ENCODE measurements at places on chromosomes 3 and 15. TPM values are rescaled to one million over a fixed set of nuclear protein-coding genes. Genes with fewer than 3 reads are reported as not detected.

GRCh38 chr3:46812237-46812791 is 50.9 kb downstream of the MYL3 start:
- H3K4me3 ChIP-seq, result peak overlapping the region; percentile 45
- H3K36me3 ChIP-seq, result no peaks in the 10 kb centered on the region
- peak; percentile 87 for DNase-seq
- no peak overlapping the region for H3K27ac ChIP-seq
- H3K27me3 ChIP-seq, result peaks cover 6% of the 10 kb centered on the region

Gene WDR49
- not detected for total RNA-seq

DNA sequence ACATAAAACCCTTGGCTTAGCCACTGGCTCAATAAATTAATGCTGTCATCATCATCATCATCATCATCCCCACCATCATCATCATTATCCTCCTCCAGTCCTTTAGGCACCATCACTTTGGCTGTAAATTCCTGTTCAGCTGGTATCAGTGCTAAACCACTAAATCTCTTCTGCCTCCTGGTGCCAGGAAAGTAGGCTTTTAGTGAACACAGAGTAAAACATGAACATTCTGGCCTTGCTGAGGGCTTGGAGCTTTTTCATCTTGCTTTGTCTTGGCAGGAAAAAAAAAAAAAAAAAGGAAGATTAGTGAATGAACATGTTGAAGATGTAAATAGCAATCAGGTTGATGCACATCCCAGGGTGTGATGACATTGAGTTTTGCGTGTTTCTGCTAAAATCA is 67.3 kb upstream of the EIF1B start:
- no peaks in the 10 kb centered on the region for H3K27me3 ChIP-seq
- H3K4me1 ChIP-seq, result no peaks in the 10 kb centered on the region
- no peak for DNase-seq
- H3K36me3 ChIP-seq, result no peaks in the 10 kb centered on the region
- H3K4me3 ChIP-seq, result no peak overlapping the region

GRCh38 chr3:149648525-149648924 is 9.3 kb downstream of the WWTR1 start:
- no peaks in the 10 kb centered on the region for H3K4me1 ChIP-seq
- peaks cover 25% of the 10 kb centered on the region for H3K27me3 ChIP-seq
- H3K36me3 ChIP-seq, result no peaks in the 10 kb centered on the region
- no peak for DNase-seq
- H3K4me3 ChIP-seq, result no peak overlapping the region

DNA sequence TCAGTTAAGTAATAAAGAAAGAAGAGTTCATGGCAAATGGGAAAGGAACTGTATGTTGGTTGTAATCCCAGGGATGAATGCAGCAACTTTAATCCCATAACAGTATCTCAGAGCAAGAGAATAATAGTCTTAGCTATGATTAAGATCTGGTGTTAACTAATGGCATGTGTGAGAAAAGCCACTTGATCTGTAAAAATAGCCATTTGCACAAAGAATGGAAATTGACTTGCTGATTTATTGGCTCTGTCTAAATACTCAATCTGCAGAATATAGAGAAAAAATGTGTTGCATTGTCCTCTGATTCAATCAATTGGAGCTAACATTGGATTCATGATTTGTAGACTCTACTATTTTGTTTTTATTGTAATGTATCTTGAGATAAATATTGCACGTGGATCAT is 987.0 kb downstream of the NSUN3 start:
- DNase-seq, result no peak
- H3K4me1 ChIP-seq, result no peaks in the 10 kb centered on the region
- H3K36me3 ChIP-seq, result no peaks in the 10 kb centered on the region
- no peak overlapping the region for H3K4me3 ChIP-seq
- H3K27me3 ChIP-seq, result no peaks in the 10 kb centered on the region
- no peak overlapping the region for H3K27ac ChIP-seq

DNA sequence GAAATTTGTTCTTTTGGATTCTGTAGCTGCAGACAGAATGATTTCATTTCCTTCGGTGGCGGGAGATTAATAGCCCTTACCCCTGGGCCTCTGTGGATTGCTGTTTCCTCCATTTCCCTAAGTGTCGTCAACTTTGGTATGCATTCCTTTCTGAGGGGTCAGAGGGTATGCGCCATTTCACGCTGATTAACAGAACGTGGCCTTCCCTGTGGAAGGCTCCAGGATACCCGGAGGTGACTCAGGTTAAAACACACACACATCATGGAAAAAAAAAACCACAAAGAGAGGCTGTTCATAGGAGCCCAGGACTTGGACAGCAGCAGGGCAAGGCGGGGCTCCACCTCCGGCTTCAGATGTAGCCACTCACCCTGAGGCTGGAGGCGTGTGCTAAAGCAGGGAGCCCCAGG is 51.9 kb downstream of the EPHB1 start:
- no peak overlapping the region for H3K4me3 ChIP-seq
- no peaks in the 10 kb centered on the region for H3K4me1 ChIP-seq
- DNase-seq, result no peak
- no peak overlapping the region for H3K27ac ChIP-seq
- H3K36me3 ChIP-seq, result no peaks in the 10 kb centered on the region

DNA sequence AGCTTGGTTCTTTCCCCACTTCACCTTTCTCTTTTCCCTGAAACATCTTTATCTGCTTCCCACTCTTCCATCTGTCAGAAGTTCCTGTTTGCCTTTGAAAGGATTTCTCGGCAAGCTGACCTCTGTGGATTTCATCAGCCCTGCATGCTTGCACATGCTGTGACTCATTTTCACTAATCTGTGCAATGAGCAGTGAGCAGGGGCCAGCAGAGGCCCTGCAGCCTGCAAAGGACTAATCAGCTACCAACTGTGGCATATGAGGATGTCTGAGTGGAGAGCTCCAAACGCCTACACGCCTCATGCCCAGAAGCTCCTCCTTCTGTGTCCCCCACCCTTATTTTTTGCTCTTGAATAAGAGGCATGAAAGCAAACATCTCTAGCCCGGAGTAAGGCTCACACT is 333.0 kb upstream of the SEMA6D start:
- no peaks in the 10 kb centered on the region for H3K36me3 ChIP-seq
- H3K27ac ChIP-seq, result no peak overlapping the region
- no peak overlapping the region for H3K4me3 ChIP-seq
- no peak for DNase-seq
- H3K27me3 ChIP-seq, result no peaks in the 10 kb centered on the region

Gene CYP11A1
- total RNA-seq, result not detected

Gene SERPINI2
- total RNA-seq, result not detected

- peaks cover 19% of the 10 kb centered on the region for H3K36me3 ChIP-seq
- peaks cover 33% of the 10 kb centered on the region for H3K4me1 ChIP-seq
- no peak overlapping the region for H3K27ac ChIP-seq
- H3K27me3 ChIP-seq, result no peaks in the 10 kb centered on the region
These were observed 66.5 kb upstream of the MAP4 start for GRCh38 chr3:48082580-48083184.

Gene SPINK8
- total RNA-seq, result not detected

DNA sequence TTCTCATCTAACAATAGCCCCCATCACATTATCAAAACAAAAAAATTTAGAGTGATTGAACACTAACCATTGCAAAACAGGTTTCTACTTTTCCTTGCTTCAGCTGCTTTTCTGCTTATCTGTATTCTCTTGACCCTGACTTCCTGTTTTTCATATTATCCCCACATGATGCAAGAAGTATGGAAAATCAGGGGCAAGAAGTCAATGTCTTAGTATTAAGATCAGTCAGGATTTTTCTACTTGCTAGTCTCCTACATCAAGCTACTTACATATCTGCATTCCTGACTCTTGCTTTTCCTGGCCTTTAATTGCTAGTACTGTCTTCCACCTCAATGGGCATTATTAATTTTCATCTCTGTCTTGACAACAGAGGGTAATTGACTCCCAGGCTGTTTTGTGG is 300.2 kb downstream of the OTOL1 start:
- no peaks in the 10 kb centered on the region for H3K27me3 ChIP-seq
- no peak overlapping the region for H3K27ac ChIP-seq
- DNase-seq, result no peak
- H3K36me3 ChIP-seq, result no peaks in the 10 kb centered on the region

GRCh38 chr3:77541203-77541922 is 501.5 kb downstream of the ROBO2 start:
- no peak for DNase-seq
- H3K27me3 ChIP-seq, result no peaks in the 10 kb centered on the region
- no peak overlapping the region for H3K4me3 ChIP-seq
- H3K36me3 ChIP-seq, result no peaks in the 10 kb centered on the region

GRCh38 chr3:16818194-16818593 is 66.6 kb upstream of the PLCL2 start:
- H3K27me3 ChIP-seq, result no peaks in the 10 kb centered on the region
- peaks cover 8% of the 10 kb centered on the region for H3K4me1 ChIP-seq
- H3K4me3 ChIP-seq, result no peak overlapping the region

Gene NXPE3
- 12.8 TPM for total RNA-seq

GRCh38 chr3:195559723-195560409 is 16.7 kb upstream of the PPP1R2 start:
- no peak overlapping the region for H3K4me3 ChIP-seq
- DNase-seq, result no peak
- H3K36me3 ChIP-seq, result no peaks in the 10 kb centered on the region
- peaks cover 30% of the 10 kb centered on the region for H3K4me1 ChIP-seq
- no peak overlapping the region for H3K27ac ChIP-seq

Gene GRK7
- total RNA-seq, result not detected

All from activated CD4-positive, alpha-beta T cell treated with anti-CD3 and anti-CD28 coated beads for 36 hours (primary cell).